ENCODE measurements at places on chromosomes 1 and 21.

DNA sequence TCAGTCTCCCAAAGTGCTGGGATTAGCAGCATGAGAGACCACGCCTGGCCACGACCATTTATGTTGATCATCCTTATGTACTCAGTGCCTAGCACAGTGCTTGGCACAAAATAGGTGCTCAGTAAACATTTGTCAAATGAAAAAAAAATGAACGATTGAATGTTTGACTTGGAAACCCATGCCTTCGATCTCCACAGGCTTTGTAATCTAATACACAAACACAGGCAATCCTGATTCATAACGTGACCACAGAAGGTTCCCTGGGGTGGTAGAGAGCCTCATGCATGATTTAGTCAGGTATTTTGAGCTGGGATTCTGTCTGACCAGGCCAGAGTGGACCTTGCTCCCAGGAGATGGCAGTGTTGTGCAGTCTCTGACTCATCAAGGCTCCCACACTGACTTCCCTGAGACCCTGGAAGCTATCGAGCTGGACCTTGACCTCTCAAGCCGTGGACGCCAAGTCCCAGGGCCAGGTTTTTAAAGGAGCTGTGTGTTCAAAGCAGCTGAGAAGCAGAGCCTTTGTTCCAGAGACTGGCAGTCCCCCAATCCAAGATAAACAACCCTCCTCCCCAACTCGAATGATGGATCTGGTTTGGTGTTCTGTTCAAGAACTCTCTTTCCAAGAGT is 81.1 kb downstream of the PGM1 start:
- no peak for DNase-seq

- DNase-seq, result no peak
These were observed 41.1 kb downstream of the UMODL1 start for GRCh38 chr21:42112238-42112637.

DNA sequence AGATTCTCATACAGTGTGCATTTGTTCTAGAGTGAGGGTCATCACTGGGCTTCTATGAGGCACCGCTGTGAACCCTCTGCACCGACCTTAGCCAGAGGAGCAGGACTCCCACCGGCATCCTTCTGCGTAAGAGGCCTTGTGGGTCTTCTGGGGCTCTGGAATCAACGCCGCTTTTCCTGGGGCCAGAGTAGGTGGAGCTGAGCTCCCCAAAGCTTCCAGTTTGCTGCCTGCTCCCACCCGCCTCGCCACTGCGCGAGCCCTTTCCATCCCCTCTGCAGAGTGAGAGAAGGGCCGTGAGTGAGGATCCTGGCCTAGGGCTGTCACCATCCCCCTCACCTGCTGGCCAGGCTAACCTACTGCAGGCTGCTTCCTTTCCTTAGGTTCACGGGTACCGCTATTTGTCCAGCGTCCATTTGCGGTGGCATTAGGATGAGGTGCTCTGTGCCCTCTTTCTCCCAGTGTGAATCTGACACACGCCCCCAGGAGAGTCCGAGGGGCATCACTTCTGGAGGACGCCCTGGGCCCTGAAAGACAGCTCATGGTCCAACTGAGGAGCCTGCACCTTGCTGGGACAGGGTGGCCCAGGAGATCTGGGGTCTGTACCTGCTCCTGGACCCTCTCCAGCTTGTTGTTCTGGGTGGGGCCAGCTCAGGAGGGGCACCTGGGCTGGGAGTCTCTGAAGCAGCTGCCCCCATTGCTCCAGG is 36.2 kb downstream of the UMODL1 start:
- no peak for DNase-seq

- DNase-seq, result no peak
These were observed 6.7 kb downstream of the FBXO6 start for GRCh38 chr1:11670747-11671146.

DNA sequence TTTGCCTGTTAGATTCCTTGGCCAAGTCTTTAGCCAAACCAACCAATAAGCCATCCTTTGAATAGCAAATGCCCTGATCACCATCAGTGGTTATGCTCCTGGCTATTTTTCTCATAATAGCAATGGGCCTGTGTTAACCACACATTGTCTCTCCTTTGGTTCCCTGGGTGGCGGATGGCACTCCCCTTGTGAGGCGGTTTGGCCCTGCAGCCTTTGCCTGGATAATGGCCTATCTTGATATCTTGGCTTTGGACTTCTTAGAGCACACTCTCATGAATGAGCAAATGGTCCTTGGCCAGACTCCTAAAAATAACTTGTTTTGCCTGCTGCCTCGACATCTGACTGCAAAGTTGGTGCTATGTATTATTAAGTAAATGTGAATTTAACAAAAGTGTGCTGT is 22.4 kb upstream of the ZBTB18 start:
- no peak for DNase-seq

DNA sequence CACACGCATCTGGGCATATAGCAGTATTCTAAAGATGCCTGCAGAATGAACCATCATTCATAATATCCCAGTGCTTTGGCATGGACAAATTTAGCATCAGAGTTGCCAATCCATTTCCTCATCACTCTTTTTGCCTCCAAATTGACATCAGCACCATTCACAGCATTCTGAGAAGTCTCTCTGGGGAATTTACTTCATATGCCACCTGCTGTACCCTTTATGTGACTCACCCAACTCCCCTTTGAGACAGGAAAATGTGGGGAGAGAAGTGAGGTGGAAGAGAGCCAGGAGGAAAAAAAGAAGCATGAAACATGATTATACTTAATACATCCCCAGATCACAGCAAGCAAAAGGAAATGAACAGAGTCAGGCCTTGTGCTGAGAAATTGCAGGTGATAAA is 37.4 kb downstream of the RAB3B start:
- DNase-seq, result no peak

GRCh38 chr1:214310010-214310409 is 29.1 kb downstream of the SMYD2 start:
- DNase-seq, result no peak
